ENCODE measurements at places on chromosomes 2 and 18. TPM values are rescaled to one million over a fixed set of nuclear protein-coding genes. Genes with fewer than 3 reads are reported as not detected.

Gene TLX2
- not detected for total RNA-seq

Gene LDLRAD4
- 74.8 TPM for total RNA-seq

Gene MCEE
- total RNA-seq = 21.3 TPM

Gene TCF7L1
- total RNA-seq = 25.9 TPM

Gene DAPL1
- not detected for total RNA-seq

Gene ABCB11
- 0.09 TPM for total RNA-seq

Gene HOXD12
- not detected for total RNA-seq

Gene C1QL2
- total RNA-seq = not detected

Gene KCNIP3
- total RNA-seq = 10.5 TPM

Gene FOXD4L1
- not detected for total RNA-seq

Gene GLI2
- total RNA-seq = 13.0 TPM

Gene SOCS6
- total RNA-seq = 16.7 TPM

Gene ZSCAN30
- 14.9 TPM for total RNA-seq

Gene SF3B6
- total RNA-seq = 66.7 TPM

DNA sequence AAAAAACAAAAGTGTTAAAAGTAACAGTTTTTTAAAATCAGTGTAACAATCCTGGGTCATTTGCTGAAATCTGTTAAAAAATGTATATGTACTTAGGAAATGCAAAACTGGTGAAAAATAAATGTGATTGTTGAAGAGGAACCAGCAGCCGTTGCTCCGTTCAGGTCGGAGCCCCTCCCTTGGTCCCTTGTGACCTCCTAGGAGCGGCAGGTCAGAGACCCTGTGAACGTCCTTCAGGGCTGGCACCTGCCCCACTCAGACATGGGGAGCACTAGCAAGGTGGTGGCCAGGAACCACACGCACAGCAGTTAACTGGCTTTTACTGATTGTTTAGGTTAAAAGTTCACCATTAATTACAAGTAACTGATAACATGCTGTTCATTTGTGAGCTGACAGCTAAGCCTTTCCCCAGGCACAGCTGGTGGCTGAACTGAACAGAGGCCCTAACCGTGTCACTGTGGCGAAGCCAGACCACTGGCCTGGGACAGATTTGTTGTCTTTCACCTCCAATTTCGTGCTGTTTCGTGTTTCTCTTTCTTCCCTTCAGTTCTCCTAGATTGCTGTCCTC, 159.2 kb upstream of the ALKAL2 start:
- DNase-seq = no peak

DNA sequence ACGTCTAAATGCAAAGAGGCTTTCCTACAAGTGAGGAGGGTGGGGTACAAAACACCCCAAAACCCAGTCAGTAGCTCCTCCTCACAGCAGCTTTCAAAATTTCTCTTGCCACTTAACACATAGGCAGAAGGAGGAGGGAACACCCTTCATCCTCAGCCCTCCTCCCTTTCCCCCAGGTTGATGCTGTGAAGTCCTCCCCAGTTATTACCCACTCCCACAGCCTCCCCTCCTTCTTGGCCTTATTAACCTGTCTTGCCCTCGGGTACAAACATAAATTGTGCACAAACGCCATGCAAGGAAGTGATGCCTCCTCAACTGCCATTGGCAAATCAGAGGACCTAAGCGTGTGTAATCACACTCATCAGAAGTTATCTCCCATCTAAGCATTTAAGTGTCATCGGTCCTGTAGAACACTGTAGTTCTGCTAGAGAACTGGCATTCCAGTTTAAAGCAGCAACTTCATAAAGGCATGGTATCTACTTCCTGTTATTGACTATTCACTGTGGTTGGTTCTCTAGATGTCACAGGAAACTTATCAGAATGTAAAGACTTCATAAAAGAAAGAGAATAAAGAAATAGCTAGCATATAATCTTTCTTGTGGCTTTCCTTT, at the start of gene DSC1:
Gene DSC1 (minus strand): TSS at position 32 of the 611 bp plus-strand sequence. CDS start 262 bp downstream, outside the sequence.
- DNase-seq = no peak

GRCh38 chr2:19598971-19599370, 240.5 kb upstream of the OSR1 start:
- DNase-seq = no peak

GRCh38 chr2:150477347-150477746, 10.1 kb downstream of the RND3 start:
- DNase-seq = no peak

DNA sequence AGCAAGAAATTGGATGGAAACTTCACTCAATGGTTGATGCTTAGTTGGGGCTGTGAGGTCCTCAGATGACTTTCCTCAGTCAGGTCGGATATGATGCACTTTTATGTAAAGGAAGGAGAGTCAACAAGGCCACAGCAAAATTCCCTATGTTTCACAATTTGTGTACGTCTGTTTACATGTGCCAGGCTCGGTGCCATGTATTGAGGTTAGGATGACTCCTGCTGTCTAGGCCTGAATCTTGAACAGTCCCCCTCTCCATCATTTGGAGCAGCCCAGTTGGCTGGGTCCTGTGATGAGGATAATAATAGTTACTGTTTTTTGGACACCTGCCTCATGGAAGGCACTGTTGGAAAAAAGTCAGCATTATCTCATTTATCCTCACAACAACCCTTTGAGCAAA, 43.1 kb downstream of the VSNL1 start:
- DNase-seq = no peak

DNA sequence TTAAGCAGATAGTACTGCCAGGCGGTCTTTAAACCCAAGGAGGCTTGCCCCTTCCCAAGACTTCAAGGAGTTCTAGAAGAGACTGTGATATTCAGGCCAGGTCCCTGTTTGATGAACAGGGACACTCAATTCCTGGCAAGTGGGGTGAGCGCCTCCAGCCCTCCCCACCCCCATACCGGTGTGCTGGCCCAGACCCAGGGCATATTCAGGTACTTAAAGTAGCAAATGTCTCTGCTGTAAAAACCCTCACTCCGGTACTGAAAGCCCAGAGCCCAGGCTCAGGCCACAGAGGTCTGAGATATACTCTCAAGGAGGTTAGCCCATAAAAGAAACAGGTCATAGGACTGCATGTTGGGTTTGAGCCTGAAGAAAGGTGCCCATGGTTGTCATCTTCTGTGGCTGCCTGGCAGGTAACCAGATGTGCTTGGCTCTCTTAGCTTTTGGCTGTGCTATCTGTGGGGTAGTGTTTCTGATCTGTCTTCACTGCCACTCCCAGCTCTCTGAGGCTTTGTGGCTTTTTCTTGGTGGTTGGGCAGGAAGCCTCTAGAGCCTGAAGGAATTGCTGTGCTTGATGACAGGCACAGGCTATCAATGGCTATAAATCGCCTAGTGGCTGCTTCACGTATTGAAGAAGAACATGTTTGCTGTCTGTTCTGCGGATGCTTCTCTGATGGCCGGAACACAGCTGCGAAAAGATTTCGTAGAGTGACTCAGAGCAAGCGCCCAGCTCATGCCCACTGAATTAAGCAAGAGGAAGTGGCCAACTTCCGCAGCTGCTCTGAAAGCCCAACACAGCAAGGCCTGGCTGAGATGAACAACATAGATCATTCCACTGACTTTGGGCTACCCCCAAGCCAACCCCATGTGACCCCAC, 63.3 kb upstream of the ALPP start:
- DNase-seq = peak; percentile 92

DNA sequence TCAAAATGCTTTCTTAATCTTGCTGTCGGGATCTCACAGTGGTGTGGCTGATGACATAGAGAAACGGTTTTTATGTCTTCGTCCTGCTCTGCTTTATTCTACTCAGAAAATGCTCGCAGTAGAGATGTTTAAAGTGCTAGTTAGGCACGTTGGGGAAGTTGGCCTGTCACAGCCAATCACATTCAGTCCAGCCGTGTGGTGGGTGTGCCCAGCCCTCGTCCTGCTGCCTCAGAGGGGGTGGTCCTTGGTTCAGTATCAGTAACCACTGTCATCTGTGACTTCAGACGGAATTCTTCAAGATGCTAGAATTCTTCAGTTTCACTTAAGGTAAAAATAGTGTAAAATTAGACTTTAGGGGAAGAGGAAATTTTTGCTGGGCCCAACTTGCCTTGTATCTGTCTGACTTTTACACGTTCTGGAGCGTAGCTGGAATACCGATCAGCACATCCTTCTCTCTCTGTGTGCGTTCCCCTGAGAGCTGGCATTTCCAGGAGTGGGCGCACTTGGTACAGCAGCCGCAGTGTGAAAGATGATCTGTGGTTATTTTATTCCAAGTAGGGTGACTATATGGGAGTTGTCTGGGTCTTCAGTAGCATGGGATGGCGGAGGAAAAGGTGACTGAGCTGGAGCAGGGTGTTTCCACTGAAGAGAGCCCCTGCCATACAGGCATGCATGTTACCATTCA, 18.5 kb downstream of the TRAF3IP1 start:
- no peak for DNase-seq

DNA sequence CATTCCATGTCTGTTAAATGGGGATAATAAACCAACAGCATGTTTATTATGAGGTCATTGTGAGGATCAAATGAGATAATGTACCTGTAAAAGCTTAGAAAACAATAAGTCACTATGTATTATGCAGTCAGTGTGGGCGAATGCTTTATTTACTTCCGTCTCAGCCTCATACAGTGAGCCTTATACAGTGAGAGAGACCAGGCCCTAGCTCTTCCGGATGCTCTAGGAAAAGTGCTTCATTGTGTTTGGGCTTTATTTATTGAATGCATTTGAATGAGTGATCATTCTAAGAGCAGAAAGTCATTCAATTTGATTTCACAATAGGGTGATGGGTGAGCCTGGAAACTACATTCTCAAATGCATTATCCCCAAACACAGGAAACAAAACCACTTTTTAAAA, 603.9 kb upstream of the FANCL start:
- DNase-seq = no peak

- DNase-seq = no peak
These were observed 52.8 kb downstream of the GALNT1 start for GRCh38 chr18:35634323-35634722.

DNA sequence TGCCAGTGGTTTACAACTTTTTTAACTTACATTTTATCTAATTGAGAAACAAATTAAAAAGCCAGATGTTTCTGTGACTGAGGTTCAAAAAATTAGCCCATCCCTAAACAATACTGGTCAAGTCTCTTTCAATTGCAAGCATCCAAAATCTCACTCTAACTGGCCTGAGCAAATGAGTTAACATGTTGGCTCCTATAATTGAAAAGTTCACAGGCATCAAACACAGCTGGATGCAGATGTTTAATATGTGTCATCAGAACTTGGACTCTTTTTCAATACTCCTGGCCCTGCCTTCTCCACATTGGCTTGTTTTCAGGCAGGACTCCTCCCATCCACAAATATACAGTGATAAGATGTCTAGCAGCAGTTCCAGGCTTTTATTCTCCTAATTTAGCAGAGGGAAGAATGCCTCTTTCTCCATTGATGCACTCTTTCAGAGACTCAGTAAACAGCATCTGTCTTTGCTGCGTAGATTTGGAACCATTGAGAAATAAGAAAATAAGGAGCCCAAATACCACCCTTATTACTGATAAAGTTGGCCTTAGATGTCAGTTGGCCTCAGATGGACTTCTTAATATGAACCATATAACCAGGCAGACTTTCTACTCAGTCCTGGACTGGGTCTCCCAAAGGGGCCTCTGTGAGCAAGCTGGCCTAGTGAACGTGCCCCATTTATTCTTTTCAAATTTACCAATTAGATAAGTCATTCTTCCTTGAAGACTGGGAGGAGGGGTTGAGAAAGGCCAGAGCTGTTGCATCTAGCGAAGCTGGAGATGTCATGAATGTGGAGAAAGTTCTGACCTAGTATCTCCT, 30.4 kb upstream of the FN1 start:
- no peak for DNase-seq

DNA sequence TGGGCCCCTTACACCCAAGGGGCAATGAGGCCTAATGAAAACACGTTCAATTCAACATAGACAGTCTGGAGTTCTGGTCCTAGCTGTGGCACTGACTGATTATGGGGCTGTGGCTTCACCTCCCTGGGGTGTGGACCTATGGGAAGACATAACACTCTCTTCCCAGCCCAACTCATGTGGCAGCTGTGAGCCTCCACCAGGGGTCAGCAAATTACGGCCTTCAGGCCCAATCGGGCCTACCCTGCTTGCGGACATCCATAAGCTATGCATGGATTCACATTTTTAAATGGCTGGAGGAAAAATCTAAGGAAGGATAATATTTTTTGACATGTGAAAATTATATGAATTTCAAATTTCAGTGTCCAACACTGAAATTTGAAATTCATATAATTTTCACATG, 101.3 kb downstream of the LOXHD1 start:
- DNase-seq = no peak

DNA sequence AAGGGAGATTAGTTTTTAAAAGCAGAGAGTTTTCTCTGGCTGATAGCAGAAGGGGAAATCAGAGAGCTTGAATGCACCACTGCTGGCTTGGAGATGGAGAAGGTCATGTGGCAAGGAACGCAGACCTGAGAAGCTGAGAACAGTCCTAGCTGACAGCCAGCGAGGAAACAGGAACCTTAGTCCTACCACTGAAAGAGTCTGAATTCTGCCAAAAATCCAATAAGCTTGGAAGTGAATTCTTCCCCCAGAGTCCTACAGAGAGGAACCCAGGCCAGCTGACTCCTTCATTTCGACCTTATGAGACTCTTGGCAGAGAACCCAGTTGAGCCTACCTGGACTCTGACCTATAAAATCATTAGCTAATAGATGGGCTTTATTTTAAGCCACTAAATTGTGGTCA, 371.9 kb upstream of the TNP1 start:
- DNase-seq = no peak

DNA sequence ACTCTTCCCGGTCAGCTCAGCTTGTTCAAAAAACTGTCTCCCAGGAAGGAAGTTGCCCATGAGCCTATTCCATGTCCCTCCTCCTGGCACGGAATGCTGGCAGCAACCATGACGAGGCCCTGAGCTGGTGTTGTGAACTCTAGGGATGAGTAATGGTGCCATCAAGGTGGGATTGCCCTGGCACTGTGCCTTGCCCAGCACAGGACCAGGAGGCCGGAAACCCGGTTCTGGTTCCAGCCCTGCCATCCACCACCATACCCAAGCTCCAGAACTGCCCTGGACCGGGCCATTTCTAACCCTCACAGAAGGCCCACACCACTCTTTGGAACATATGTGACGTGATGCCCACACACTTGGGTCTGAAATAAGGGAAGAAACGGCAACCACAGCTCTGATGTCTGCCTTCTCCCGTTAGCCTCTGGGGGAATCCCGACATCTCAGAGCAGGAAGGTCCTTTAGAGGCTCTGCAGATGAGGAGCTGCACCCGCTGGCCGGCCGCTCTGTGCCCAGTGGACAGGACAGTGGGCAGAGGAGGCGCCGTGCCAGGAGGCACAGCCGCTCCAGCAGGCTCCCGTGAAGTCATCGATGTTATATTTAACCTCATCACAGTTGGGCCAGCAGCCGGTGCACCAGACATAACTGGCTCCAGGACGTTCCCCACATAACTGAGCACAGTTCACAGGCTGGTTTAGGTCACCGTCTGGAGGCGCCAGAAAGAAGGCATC, 462.1 kb upstream of the ID2 start:
- peak; percentile 79 for DNase-seq
